ENCODE measurements at places on chromosomes 2 and 18. TPM values are rescaled to one million over a fixed set of nuclear protein-coding genes. Genes with fewer than 3 reads are reported as not detected.

DNA sequence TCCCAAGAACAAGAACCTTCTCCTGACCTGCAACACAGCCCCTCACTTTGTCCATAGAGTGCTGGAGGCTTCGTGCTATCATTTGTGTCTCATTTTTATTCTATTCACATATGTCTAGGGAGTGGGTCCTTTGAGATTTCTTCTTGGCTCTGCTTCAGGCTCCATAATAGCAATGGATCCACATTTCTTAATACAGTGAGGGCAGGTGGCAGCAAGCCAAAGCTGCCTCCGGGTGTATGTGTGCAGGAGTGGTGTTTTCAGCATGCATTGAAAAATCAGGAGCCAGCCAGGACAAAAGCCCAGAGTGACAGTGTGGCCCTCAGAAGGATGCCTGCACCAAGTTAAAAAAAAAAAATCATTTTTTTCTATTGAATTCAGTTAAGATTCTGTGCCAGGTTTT, 115.1 kb upstream of the PELI1 start:
- no peak for DNase-seq

DNA sequence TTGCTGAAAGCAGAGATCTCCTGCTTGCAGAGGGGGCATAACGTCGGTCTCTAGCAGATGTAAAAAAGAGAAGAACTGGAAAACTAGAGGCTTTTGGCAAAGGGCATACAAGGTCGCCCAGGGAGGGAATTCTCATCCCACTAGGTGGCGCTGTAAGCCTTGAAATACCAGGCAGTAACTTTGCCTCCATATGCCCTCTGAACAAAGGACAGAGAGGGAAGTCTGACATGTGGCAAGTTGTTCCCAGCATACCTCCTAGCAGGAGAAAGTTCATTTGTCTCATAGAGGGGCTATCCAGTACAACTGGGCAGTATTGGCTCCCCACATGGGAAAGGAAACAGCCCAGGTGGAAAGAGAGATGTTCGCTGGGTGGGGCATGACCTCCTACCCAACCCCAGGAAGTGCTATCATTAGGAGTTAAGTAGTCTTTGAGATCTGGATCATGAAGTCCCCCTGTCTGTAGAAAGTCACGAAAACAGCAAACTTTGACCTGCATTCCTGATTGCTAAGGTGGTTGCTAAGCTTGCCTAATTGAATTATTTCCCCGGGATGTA, 39.9 kb downstream of the STK17B start:
- no peak for DNase-seq

- DNase-seq = no peak
Observed at GRCh38 chr2:29576231-29576630, 345.2 kb downstream of the ALK start.

FAM228B gene
- polyA plus RNA-seq = 27.4 TPM

- no peak for DNase-seq
Observed at GRCh38 chr2:61550375-61551209, 12.4 kb upstream of the XPO1 start.

GRCh38 chr2:65240657-65241056, 13.0 kb downstream of the ACTR2 start:
- no peak for DNase-seq

GRCh38 chr18:26059357-26059756, 31.1 kb downstream of the SS18 start:
- no peak for DNase-seq

ZNF804A gene
- 2.0 TPM for polyA plus RNA-seq

ATP6V1C2 gene
- 7.1 TPM for polyA plus RNA-seq

GTF2A1L gene
- 0.24 TPM for polyA plus RNA-seq

ASAP2 gene
- polyA plus RNA-seq = 50.7 TPM

EVX2 gene
- not detected for polyA plus RNA-seq

- no peak for DNase-seq
Observed at GRCh38 chr2:156903335-156903734, 354.2 kb upstream of the GALNT5 start.

CNRIP1 gene
- 19.8 TPM for polyA plus RNA-seq

HAUS1 gene
- 50.9 TPM for polyA plus RNA-seq

GRCh38 chr18:45626330-45627203, 11.3 kb downstream of the SLC14A2 start:
- DNase-seq = no peak

ABCG8 gene
- 1.0 TPM for polyA plus RNA-seq

GRCh38 chr18:79507546-79508480, 112.1 kb downstream of the NFATC1 start:
- no peak for DNase-seq

MPP4 gene
- 0.30 TPM for polyA plus RNA-seq

XIRP2 gene
- 0.06 TPM for polyA plus RNA-seq

DNA sequence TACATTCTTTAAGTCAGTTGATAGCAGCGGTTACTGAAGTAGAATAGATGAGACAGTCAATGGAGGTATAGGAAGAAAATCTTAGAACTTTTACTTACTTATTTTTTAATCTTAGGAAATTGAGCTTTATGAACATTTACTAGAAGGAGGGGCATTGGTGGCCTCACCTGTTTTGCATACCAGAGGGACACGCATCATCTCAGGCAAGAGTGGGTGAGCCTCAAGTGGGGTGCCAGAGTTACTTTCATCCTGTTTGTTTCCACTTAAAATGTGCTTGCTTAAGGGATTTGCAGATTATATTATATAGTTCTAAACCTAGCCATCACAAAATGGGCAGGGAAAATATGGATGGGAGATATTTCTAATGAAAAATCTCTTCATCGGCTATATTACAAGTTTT, 61.6 kb downstream of the WDR7 start:
- no peak for DNase-seq

- no peak for DNase-seq
Observed at GRCh38 chr2:173968551-173968950, 3.4 kb upstream of the SP3 start.

GRCh38 chr2:22788749-22789327, 596.1 kb upstream of the KLHL29 start:
- DNase-seq = no peak

DNA sequence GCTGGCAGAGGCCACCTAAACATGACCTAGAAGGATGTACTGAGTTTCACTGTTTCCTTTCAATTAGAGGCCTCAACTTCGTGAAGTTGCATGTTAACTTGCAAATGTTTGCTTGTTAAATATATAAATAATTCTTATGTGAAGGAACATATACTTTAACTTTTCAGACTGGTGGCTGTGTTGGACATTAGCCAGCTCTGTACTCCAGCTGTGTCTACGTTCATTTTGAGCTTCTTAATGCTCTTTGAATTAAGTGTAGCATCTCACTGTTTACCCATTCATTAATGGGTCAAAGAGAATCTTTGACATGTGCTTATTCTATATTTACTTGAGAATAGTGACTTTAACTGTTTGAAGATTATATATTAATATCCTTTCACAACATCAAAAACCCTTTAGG, 823.2 kb upstream of the ID2 start:
- no peak for DNase-seq

LIPG gene
- polyA plus RNA-seq = 57.4 TPM

DNA sequence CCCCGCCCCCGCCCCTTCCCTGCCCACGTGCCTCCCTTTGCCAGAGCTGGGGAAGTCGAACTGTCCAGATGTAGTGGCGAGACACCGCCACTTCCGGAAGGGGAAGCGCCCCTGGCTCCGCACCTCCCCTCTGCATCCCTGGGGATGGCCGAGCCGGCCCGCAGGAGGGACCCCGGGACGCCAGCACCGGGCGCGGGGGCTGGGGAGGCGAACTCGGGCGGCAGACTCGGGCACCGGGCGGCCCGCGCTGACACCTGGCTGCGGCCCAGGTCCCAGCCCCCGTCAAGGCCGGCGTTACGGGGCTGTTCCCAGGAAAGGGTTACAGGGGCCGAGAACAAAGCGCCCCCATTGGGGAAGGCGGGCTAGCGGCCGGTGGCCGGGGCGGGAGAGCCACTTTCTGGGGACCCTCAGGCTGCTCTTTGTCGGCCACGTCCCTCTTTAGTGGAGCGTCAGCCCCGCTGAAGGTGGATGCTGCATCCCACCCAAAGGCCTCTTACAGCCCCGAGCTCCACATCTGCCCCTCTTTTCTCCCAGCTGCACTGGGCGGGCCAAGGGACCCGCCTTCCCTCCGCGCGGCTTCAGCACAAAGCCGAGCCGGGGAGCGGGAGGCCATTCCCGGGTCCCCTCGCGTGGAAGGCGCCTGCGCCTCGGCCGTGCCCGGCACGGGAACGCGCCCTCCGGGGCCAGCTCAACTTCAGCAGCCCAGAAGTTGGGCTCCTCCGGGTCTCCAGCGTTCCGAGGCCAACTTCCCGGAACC, 1.3 kb downstream of the SDC1 start:
- DNase-seq = no peak

GRCh38 chr2:4356109-4356508, 652.7 kb downstream of the DCDC2C start:
- no peak for DNase-seq

Data from left renal cortex interstitium (tissue), 4 donors.